ENCODE measurements at places on chromosomes 11 and 22.

GRCh38 chr11:75773595-75774353, 5.2 kb downstream of the DGAT2 start:
- no peak for DNase-seq

GRCh38 chr11:83006877-83007330, 64.8 kb downstream of the RAB30 start:
- DNase-seq: no peak

GRCh38 chr11:109043315-109043714, 378.4 kb downstream of the DDX10 start:
- no peak for DNase-seq

GRCh38 chr11:44399968-44400367, 90.0 kb upstream of the ALX4 start:
- no peak for DNase-seq

DNA sequence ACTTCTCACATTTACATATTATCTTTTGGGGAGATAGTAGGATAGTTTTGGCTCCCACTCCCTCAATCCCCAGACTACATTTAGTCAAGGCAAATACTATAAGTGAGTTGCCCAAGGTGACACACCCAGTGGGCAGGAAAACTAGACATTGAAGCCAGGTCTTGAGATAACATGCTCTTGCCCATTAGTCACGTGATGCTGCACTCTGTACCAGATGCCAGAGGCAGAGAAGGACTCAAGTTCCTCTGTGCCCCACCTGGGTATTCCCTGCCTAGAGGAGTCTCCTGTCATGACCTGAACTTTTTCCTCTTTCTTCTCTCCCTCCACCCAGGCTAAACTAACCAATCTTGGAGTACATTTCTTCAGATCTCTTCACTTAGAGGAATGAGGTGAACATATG, 484.9 kb downstream of the BUD13 start:
- no peak for DNase-seq

- DNase-seq: no peak
Observed at GRCh38 chr22:47460861-47461260, 698.4 kb downstream of the TBC1D22A start.

- DNase-seq: no peak
Observed at GRCh38 chr22:31602259-31602952, 59.6 kb downstream of the PISD start.

GRCh38 chr11:109329716-109330115, 92.3 kb upstream of the C11orf87 start:
- DNase-seq: no peak

- no peak for DNase-seq
Observed at GRCh38 chr11:43916621-43917020, 25.8 kb upstream of the C11orf96 start.

DNA sequence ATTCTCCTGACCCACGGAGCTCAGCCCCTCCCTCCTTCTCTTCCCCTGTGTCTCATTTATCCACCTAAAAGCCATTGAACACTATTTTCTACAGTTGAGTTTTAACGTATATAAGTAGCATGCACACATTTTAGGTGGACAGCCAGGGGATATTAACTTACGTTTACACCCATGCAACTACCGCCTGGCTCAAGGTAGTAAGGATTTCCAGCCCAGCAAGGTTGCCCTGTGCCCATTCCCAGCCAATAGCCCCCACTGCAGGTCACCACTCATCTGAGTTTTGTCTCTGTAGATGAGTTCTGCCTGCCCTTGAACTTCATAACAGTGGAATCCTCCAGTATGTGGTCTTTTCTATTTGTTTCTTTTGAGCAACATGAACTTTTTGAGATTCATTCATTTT, 65.4 kb downstream of the SMIM38 start:
- no peak for DNase-seq

- DNase-seq: no peak
Observed at GRCh38 chr11:34049028-34049427, 2.5 kb upstream of the CAPRIN1 start.

DNA sequence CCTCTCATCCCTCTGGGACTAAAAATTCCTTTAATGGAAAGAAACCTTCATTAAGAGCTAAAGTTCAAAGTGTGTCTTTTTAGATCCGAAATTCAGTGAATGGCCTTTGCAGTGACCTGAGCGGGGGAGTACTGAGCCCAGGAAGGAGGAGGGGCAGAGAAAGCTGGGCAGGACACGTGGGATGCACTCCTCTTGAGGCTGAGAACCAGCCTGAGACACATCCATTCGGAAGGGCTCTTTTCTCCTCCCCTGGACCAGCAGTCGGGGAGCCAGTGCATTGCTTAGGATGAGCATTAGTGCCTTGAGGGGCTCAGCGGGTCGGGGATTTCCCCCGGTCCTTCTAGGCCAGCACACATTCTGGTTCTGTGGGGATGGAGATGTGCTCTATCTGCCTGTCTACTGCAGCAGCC, 258.9 kb upstream of the B3GAT1 start:
- no peak for DNase-seq

DNA sequence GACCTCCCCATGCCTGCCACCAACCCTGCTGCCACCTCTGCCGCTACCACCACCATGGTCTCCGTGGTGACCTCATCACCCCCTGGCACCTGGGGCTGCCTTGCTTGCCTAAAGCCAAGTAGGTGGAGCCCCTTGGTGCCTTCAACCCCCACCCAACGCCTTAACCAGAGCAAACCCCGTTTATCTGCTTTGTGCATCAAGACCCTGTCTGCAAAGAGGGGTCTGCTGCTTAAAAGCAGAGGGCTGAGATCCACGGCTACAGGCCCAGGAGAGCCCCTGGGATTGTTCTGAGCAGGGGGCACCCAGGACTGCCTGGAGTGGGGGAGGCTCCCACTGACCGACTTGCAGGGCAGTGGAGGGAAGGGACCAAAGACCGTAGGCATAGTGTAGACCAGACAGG, 4.9 kb upstream of the PPIL2 start:
- DNase-seq: no peak

DNA sequence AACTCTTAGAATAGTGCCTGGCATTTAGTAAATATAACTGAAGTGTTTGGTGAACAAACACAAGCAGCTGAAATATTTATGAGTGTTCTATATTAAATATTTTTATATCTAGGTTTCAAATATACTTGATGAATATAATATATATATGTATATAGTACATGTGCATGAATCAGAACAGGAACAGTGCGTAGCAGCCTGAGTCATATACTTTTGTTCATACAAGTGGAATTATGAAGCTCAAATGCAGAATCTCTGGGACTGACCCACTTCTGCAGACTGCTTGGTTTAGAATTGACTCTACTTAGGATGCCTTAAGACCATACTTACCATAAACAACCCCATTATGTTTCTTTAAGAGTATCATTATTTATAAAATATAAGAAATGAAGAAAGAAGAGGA, 997.8 kb upstream of the RAG2 start:
- no peak for DNase-seq

DNA sequence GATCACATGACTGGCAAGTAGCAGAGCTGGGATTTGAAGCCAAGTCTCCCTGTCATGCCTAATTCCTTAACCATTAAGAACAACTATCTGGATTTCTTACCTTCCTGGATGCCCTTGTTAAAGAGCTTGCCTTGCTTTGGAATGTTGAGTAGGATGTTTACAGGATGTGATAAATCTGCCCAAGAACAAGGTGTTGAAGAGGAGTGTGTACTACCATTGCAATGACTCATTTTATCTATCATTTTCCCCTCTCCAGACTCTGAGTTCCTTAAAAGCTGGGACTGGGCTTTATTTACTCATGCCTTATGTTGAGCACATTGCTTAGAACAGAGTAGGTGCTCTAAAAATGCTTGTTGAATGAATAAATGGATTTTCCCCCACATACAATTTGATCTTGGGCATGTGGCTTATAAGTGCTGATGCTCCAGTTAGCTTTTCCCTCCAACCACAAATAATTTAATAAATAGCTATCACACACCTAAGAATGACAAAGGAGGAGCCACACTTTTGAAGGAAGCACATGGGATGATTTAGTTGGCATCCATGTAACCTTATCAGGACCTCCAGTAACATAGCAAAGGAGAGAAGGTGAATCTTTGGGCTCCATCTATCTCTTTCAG, 268.6 kb upstream of the SESN3 start:
- no peak for DNase-seq

DNA sequence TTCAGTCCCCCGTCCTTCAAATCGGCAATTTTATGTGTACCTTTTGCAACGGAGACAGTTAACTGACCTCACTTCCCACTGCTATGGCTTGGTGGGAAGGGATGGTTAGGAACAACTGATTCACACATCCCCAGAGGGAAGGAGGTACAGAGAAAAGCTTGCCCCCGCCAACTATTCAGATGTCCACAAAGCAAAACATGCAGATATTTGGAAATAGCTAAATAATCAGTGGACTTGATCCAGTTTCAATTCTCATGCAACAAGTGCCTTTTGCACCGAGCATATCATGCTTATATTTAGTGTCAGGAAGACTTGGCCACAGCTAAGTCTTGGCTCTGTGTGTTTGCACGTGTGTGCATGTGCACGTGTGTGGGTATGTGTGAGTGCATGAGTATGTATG, 144.6 kb downstream of the SNX19 start:
- DNase-seq: no peak

- no peak for DNase-seq
Observed at GRCh38 chr11:17188675-17189074, 19.1 kb downstream of the PIK3C2A start.

GRCh38 chr22:36870250-36870649, 9.4 kb downstream of the NCF4 start:
- peak; percentile 20 for DNase-seq

DNA sequence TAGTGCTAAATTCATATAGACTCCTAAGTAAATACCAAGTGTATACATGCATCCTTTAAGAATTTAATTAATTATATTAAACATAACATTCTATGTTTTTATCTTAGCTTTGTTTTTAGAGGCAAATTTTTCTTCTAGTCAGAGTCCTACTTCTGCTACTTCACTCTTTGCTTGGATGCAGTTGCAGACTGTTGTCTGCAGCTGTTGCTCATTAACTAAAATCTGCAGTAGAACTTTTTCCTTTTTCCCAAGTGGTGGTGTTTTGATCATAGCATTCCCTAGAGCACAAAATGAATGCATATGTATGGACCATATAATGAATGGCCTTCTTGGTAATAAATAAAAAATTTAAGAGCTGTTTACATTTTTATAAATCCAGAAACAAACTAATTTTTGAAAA, 198.3 kb downstream of the CASP12 start:
- no peak for DNase-seq

DNA sequence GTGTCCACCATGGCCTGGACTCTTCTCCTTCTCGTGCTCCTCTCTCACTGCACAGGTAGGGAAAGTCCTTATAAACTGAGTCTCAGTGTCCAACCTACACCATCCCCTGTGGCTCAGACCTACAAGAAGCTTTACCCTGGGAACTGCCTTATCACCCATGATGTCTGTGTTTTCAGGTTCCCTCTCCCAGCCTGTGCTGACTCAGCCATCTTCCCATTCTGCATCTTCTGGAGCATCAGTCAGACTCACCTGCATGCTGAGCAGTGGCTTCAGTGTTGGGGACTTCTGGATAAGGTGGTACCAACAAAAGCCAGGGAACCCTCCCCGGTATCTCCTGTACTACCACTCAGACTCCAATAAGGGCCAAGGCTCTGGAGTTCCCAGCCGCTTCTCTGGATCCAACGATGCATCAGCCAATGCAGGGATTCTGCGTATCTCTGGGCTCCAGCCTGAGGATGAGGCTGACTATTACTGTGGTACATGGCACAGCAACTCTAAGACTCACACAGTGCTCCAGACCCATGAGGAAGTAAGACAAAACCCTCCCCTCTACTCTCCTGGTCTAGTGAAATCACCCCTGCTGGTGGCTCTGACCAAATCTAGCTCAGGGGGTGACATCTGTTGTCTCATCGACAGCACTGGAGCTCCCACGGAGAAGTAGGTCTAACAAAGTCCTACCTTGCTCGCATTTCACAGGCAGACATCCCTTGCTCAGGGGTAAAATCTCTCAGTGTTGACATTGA, 74.3 kb downstream of the VPREB1 start:
- no peak for DNase-seq

- DNase-seq: no peak
Observed at GRCh38 chr22:44915441-44915840, 94.4 kb downstream of the PHF21B start.

GRCh38 chr11:106306942-106307341, 229.5 kb downstream of the AASDHPPT start:
- DNase-seq: peak; percentile 1

DNA sequence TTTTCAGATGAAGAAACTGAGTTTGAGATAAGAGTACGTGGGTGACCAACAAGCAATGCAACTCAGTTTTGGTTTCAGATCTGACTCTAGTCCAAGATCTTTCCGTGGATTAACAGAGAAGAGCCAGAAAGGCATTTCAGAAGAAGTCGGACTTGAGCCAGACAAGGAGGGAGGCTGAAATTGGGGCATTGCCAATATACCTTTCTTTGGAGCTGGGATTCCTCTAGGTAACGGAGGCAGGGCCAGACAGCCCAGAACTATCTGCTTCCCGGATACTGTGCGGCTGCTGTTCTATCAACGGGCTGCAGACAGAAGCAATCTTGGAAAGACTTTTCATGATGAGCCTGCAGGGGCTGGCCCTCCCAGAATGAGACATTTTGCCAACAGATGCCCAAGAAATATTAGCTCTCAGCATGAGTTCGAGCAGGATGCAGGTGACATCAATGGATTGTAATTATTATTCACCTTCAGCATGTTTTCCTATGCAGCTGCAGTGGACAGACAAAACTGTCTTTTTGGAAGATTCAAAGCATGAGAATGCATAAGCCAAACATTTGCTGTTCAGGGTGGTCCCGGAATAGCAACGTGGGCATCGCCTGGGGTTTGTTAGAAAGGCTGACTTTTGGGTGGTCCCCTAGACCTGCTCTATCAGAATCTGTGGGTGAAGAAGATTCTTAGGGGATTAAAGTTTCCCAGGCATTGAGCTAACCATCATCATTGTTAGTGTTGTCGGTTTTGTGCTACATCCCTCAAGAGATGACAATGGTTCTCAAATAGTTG, 95.7 kb downstream of the SCN3B start:
- DNase-seq: no peak

GRCh38 chr22:31577711-31578110, 81.4 kb downstream of the SFI1 start:
- no peak for DNase-seq

GRCh38 chr11:126113963-126114362, 51.3 kb upstream of the CDON start:
- DNase-seq: no peak

GRCh38 chr11:131888230-131888855, 517.9 kb downstream of the NTM start:
- no peak for DNase-seq

GRCh38 chr11:85822814-85823213, 11.9 kb upstream of the SYTL2 start:
- no peak for DNase-seq

DNA sequence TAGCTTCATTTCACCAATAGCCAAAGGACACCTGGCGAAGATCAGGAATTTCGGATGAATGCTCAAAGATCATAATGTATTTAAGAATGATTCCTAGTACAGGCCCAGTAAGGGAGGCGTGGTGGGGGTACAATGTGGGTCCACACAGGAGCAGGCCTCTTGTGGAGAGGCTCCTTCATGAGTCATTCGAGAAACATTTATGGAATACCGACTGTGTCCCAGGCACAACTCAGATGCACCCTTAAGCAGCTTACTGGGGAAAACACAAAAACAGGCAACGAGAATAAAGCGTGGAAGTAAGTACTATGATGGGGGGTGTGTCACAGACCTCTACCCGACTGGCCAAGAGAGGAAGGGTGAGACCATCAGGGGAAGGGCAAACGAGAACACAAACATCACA, 44.5 kb downstream of the SMCO4 start:
- DNase-seq: peak; percentile 6

All from A549 (cell line).